Central memory CD4-positive, alpha-beta T cell (primary cell): ENCODE measurements at places on chromosomes 5 and 9.

DNA sequence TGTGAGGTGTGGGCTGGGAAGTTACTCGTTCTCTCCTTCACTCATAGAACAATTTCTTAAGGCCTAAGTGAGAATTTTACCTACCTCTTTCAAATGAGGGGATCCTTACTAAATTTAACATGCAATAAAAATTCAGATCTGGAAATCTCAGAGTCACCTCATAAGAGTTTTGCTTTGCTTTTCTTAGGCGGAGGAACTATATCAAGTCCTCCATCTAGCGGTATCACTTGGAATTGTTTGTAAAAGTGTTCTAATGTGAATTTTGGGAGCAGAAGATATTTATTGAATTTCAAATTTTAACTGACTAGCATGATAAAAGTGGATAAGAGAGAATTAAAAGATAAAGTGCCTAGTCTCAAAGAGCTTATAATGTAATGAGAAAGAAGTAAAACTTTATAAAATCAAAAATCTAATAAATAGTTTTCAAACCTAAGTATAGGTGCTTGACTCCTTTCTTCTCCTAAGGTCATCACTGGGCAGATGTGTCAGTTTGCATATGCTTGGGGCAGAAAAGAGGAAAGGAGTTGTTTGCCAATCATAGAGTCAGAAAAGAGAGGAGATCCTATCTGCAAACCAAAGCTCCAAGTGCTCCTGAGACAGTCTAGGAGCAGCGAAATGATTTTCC is 145.7 kb upstream of the DAB2 start:
- DNase-seq: no peak

DNA sequence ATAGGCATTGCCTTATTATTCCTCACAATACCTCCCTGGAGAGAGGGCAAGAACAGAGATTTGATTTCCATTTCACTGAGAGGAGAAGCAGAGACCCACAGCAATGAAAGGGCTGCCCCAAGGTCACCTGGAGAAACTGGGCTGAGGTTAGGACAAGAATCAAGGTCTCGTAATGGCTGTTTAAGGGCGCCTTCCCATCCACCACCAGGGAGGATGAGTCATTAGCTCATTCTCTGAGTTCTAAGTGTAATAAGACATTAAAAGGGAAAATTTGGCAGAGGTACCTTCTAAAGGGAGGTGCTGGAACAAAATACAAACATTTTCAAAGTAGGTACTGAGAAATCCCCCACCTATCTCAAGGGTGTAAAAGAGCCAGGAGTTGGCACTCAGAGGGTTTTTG is 52.6 kb upstream of the TCERG1 start:
- DNase-seq: no peak

DNA sequence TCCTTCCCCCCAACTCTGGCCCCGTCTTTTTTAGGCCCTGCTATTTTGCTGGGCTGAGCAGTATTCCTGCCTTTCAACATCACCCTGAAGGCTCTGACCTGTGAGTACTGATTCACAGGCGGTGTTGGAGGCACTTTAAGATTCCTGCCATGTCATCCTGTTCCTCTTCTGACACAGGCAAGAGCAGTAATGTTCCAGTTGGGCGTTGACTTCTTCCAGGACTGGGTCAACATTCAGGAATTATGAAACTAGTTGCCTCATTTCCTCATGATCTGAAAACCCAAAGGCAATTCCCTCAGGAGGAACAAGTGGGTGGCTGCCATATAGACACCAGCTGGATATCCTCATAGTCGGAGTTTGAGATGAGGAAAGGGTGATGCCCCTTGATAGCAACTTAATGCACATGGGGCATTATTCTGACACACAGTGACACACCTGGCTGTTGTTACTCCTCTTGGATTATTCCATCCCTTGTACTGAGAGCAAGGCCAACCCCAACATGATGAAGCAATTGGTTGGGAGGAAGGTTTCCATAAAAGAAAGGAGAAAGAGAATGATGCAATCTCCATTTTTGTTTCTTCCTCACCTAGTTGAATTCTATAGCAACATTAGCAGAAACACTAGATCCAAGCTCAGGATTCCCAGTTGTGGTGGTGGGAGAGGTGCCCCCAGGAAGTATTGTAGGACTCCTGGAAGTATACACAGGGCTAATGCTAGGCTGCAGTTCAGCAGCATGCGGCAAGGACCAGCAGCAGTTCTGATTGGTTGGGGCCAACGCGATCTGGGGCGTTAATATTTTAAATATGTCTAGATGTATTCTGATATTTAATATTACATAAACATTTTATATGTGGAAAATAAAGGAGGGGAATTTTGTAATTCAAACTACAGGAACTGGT is 19.6 kb upstream of the GLRX start:
- DNase-seq: no peak

DNA sequence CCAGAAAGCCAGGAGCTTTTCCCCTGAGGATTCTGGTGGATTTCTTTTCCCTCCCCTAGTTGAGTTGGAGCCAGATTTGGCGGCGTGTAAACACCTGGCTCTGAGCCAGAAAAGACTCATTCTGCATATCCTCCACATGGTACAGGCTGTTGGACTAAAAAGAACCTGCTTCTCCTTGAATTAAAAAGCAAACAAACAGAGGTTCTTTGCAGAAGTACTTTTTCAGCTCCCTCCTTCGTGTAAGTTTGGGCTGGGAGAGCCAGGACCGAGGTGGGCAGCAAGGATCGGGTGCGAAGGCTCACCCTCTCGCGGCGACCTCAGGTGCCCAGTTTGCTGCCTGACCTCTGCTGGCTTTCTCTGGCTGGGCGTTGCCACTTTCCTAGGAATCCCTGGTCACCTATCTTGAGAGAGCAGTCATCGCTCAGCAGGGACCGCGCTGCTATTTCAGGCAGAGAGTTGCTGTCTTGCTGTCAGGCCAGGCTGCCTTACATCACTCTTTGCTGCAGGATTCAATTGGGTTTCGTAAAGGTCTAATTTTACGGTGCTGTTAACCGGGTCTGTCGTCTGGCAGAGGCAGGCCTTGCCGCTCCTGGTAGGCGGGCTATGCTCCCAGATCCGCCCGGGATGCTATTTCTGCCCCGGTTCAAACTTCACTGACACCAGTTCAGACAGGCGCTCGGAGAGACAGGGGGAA is 3.2 kb downstream of the PAPPA start:
- no peak for DNase-seq

- no peak for DNase-seq
Measured at GRCh38 chr5:83034036-83034435, 43.2 kb downstream of the TMEM167A start.

- no peak for DNase-seq
Measured at GRCh38 chr5:150505041-150505511, 2.9 kb upstream of the NDST1 start.

DNA sequence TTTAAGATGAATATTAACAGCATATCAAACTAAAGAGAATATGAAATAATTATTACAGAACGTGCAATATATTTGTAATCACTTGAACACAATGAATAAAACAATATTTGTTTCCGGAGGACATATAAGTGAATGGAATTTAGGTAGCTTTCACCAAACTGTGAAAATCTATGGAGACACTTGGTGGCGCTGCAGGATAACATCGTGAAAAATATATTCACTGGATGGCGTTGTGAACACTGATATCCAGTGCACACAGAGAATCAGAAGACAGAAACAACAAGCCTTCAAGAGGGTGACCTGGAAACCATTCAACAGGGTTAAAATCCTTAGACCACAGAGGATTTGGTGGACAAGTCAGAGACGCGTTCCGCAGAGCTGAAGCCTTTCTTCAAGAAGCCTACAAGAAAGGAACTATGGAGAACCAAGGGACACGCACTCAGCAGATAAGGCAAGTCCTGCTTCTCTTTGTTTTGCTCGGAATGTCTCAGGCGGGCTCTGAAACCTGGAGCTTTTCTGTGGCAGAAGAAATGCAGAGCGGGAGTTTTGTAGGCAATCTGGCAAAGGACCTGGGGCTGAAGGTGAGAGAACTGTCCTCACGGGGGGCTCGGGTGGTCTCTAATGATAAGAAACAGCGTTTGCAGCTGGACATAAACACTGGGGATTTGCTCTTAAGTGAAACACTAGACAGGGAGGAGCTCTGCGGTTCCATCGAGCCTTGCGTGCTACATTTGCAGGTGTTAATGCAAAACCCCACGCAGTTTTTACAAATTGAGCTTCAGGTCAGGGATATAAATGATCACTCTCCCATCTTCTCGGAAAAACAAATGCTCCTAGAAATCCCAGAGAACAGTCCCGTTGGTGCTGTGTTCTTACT is at the start of gene PCDHB11:
Gene PCDHB11 (plus strand): TSS at position 269 of the 877 bp plus-strand sequence. CDS start 148 bp downstream, at position 417.
- DNase-seq: no peak

DNA sequence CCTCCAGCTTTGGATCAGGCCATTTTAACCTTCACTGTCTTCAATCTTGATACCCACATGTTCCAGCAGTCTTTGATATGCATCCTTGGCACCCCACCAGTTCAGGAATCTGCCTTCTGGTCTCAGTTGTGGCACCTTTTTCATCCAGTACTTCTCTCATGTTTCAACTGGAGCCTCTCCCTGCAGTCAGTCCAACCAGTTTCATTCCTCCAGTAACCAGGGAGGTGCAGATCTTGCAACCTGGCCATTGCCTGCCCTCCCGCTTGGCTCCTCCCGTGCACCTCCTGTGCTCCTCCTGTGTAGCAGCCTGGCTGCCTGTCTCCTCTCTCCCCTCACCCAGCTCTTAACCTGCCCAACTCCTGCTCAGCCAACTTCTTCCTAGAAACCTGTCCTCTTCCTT is 20.2 kb downstream of the FUBP3 start:
- DNase-seq: no peak

- DNase-seq: no peak
Measured at GRCh38 chr9:94909250-94909894, 182.9 kb downstream of the AOPEP start.

DNA sequence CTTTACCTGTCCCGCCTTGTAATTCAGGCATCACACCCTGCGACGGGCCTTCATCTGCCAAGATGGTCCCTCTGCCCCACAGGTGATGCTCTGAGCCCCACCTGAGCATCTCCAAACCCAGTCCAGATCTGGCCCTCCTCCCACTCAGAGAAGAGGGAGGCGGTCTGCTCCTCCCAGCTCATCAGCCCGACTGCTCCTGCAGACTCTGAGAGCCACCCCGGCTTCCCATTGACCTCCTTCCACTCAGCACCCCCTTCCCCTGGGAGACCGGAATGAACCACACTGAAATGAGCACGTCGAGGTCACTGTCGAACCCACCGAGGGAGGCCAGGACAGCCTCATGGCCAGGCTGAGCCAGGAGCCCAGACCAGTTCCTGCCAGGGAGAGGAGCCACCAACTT is 12.8 kb downstream of the ABO start:
- DNase-seq: no peak

- DNase-seq: no peak
Measured at GRCh38 chr9:136326761-136327303, 507 bp upstream of the GPSM1 start.

DNA sequence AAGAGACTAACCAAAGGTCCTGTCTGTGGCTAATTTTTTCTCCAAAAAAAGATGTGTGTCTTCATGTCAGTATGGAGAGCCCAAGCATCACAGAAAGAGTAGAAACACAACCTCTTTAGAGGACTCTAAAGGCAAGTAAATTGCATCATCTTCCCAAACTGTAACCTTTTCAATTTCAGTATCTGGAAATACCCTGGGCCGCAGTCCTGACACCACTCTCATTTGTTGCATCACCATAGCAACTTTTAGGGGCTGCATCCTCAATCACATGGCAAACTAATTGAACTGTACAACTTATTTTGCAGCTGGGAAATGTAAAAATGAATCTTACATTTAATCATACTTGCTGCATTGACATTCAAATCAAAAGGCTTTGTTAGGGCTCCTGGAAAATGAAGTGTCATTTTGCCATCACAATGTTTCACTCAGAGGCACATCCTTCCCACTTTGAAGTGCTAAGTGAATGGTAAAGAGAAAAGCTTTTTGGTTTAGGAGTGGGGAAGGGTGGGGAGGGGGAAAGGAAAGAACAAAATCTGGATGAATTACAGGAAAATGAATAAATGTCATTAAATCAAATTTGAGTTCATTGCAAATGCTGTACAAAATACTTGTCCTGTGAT is 60.6 kb upstream of the GRIA1 start:
- DNase-seq: no peak

- DNase-seq: no peak
Measured at GRCh38 chr9:130172161-130172857, at the start of gene NCS1. NCS1 (plus strand) TSS chr9:130172404; CDS start chr9:130172664, 260 bp downstream.

DNA sequence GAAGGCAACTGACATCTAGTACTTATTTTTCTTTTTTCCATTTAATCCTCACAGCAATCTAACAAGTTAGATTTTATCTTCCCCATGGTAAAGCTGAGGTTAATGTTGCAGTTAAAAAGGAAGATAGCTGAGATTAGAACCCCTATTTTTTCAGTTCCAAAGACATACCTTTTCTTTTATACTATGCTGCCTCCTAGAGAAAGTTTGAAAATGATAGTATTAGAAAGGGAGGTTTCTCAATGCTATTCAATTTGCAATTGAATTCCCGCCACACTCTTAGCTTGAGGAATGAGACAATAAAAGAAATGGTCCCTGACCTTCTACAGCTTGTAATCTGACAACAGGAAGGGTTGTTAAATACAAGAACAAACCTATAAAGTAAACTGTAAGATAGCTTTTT is 195.9 kb upstream of the TRIM32 start:
- DNase-seq: no peak

GRCh38 chr5:148912714-148913398 is 86.4 kb downstream of the ADRB2 start:
- DNase-seq: no peak

- DNase-seq: no peak
Measured at GRCh38 chr5:80474929-80475328, 13.0 kb upstream of the FAM151B start.

DNA sequence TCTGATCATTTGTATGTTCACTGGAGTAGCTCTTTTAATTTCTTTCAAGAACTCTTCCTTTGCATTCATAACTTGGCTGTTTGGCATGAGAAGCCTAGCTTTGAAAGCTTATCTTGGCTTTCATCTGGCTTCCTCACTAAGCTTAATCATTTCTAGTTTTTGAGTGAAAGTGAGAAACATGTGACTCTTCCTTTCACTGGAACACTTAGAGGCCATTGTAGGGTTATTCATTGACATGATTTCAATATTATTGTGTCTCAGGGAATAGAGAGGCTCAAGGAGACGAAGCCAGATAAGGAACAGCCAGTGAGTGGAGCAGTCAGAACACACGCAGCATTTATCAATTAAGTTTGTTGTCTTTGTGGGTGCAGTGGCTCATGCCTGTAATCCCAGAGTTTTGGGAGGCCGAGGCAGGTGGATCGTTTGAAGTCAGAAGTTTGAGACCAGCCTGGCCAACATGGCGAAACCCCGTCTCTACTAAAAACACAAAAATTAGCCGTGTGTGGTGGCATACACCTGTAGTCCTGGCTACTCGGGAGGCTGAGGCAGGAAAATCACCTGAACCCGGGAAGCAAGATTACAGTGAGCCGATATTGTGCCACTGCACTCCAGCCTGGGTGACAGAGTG is 98.3 kb downstream of the UGCG start:
- peak; percentile 9 for DNase-seq

- DNase-seq: no peak
Measured at GRCh38 chr5:26893078-26893477, 145.3 kb downstream of the CDH9 start.

DNA sequence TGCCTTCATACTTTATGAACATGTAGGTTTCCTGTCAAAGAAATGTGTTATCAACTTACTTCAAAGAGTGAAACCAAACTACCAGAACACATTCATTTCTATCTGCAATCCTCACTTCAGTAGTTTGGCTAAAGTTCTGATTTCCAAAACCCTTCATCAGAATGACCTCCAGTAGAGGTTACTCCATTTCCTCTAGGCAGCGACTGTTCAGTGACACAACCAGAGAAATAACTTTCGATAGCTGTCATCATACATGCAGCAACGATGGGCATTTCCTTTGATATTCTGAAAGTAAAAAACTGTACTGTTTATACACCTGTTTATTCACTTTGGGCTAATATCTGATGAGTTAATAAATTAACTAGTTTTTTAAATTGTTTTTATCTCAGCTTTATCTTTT is 532.5 kb upstream of the IZUMO3 start:
- no peak for DNase-seq

- no peak for DNase-seq
Measured at GRCh38 chr5:120527251-120527650, 63.2 kb downstream of the PRR16 start.
